Fibroblast of villous mesenchyme (primary cell): ENCODE measurements at places on chromosomes 12 and 14. TPM values are rescaled to one million over a fixed set of nuclear protein-coding genes. Genes with fewer than 3 reads are reported as not detected.
A peak's percentile ranks its signal among the peaks of the same experiment; 100 is the strongest.

DNA sequence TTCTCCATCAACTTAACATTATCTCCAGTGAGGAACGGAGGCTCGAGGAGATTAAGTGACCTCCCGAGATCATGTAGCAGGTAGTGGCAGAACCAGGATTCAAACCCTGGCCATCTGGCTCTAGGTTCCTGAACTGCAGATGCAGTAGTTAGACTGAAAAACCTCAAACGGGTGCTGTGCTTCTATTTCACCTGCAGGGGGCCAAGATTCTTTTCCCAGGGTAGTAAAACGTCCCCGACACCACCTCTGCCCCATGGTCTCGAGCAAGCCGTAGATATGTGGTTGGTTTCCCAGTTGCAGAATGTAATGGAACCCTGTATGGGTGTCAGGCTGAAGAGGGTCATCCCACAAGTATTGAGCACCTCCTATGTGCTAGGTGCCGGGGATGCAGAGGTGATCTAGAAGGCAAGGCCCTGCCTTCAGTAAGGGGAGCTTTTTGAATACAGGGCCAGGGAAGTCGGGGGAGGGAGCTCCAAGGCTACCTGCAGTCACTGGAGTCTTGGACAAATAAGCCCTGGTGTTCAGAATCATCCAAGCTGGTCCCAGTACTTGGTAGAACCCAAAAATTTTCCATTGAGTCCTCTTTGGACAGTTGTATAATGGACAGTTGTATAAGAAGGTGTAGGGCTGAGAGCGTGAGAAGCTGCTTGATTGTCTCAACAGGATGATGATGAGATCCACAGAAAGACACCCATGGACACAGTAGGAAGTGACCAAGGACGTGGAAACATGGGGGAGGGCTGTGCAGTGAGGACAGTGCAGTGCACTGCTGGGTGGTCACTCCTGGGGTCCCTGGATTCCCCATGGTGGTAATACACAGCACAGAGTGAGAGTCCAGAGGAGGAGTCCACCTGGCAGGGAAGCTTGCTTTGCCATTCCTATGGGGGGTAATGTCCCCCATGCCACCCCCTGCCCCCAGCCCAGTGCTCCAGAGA is 197.2 kb downstream of the CHST11 start:
- DNase-seq: no peak

Gene MYH6
- total RNA-seq: not detected in 2 replicates

DNA sequence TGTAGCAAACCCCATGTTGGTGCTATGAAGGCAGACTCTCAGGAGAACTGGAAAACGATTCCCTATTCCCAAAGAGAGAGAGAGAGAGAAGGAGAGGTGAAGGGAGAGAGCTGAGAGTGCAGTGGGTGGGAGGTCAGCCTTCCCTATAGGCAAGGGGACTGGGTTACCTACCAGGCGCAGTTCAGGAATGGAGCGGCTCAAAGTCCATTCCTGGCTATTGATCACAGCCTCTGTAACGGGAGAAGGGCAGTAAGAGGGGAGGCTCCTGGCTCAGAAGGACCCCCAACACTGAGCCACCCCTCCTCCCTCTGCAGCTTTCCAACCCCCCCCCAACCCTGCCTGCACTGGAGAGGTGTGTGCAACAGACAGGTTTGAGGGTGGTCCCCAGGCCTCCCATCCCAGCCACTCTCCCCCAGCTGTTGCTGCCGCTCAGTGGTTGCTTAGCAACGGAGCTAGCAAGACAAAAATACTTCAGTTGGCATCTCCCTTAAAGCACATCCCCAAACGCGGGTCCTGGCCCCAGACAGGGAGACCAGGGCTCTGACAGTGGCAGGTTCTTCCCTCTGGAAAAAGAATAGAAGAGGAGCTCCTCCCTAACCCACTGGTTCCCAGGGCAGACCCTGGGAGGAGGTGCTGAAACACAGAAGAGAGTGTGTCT is 3.2 kb downstream of the AGAP2 start:
- DNase-seq: no peak

DNA sequence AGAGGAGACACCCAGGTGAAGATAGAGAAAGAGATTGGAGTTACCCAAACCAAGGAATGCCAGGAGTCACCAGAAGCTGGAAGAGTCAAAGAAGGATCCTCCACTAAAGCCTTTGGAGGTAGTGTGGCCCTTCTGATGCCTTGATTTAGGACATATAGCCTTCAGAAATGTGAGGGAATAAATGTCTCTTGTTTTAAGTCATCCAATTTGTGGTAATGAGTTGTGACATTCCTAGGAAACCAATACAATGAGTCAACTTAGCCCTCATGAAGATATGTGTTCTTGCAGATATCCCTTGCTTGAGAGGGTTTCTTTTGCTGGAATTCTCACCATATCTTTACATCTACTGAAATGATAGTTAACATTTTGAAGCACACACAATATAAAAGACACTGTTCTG is 58.8 kb downstream of the CCER1 start:
- DNase-seq: peak; percentile 45

- DNase-seq: no peak
Observed at GRCh38 chr14:38184132-38184531, 23.6 kb upstream of the SSTR1 start.

Gene RNASE2
- total RNA-seq: not detected in 2 replicates

Gene SRGAP1
- total RNA-seq: 14.5 and 18.1 TPM in 2 replicates

- no peak for DNase-seq
Observed at GRCh38 chr12:81114226-81114625, 36.3 kb downstream of the ACSS3 start.

GRCh38 chr12:44387581-44387980 is 488.5 kb downstream of the NELL2 start:
- DNase-seq: no peak

Gene SIX1
- under 0.01 and 0.64 TPM in 2 replicates for total RNA-seq

Gene LALBA
- total RNA-seq: not detected in 2 replicates

- DNase-seq: no peak
Observed at GRCh38 chr12:47025798-47026197, 53.6 kb upstream of the PCED1B start.

GRCh38 chr12:10205220-10205807 is 7.4 kb upstream of the GABARAPL1 start:
- DNase-seq: peak; percentile 64

Gene SDR39U1
- 9.5 and 13.5 TPM in 2 replicates for total RNA-seq

Gene ITPR2
- total RNA-seq: 56.0 and 77.7 TPM in 2 replicates

- no peak for DNase-seq
Observed at GRCh38 chr12:100187068-100187467, 13.5 kb upstream of the ACTR6 start.

Gene TAS2R50
- total RNA-seq: 5.8 and 7.3 TPM in 2 replicates

DNA sequence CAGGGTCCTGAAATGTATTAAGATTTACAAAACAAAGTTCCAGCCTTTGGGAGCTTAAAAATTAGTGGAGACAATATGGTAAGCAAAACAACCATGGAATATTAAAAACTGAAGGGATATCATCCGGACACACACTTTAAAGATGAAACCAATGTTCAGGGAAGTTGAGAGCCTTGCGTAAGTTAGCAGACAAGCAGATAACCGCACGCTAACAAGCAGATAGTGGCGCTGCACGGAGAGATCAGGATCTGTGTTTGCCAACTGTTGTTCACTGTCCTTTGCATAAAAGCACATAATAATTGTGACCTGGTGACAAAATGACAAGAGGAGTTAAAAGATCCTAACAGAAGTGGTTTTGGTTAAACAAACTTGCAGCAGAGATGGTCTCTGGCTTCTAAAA is 14.3 kb upstream of the TMEM229B start:
- DNase-seq: no peak
